ENCODE measurements at places on chromosomes 2 and 18.

DNA sequence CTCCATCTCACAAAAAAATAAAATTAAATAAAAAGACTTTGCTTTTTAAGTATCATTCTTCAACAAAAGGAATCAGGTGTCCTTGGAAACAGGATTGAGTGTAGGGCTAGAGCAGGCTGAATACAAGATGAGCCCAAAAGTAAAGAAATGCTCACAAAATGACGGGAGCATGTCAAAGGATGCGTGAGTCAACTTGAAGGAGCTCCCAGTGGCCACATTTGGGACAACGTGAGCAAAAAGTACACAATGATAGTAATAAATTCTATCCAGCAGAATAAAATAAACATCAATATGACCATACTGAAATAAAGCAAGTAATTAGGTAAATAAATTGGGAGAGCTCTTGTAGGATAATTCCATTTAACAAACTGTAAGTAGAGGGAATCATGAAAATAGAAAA is 220.7 kb downstream of the PHLPP1 start:
- DNase-seq: no peak

DNA sequence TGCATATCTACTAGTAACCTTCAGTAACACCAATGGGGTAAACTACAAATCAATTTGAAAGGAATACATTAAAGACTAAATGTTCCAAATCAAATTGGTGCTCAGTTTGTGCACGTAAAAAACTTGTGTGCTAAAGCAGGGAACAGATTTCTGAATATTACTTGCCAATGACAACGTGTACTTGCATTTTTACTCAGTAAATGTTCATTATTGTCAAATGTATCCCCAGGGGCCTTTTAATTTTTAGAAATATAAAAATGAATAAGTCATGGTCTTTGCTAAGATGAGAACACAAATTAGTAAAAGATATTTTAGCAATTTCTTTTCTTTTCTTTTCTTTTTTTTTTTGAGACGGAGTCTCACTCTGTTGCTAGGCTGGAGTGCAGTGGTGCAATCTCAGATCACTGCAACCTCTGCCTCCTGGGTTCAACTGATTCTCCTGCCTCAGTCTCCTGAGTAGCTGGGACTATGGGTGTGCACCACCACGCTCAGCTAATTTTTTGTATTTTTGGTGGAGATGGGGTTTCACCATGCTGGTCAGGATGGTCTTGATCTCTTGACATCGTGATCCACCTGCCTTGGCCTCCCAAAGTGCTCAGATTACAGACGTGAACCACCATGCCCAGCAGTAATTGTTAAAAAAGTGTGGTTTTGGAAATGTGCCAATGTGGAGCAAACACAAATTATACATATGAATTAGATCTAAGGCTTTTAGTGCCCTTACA is 52.6 kb downstream of the PMAIP1 start:
- no peak for DNase-seq

DNA sequence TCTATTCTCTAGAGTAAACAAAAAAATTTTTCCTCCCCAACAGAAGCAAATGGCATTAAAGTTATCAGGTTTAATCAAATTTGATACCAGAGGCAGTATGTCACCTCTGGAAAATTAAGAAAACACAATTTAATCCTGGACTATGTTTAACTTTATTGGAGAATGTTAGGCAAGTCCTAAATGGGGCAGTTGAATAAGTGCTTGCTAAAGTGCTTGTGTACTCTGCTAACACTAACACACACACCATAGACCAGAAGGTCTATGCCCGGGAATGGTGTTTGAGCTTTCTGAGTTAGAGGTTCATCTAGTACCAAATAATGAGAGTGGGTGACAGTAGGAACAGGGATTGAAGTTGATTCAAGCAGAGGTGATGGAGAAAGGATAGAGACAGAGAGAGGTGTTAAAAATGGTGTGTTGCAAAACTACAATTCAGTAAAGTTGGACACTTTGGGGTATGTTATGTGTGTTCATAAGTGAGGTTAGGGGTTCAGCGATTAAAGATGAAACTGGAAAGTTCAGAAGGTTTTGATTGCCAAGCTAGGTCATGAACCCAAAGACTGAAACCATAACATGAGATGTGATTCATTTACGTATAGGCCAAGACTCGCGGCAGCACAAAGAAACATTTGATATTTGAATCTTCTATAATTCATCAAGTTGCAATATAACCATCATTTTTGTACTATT is 40.5 kb upstream of the PEX13 start:
- no peak for DNase-seq

DNA sequence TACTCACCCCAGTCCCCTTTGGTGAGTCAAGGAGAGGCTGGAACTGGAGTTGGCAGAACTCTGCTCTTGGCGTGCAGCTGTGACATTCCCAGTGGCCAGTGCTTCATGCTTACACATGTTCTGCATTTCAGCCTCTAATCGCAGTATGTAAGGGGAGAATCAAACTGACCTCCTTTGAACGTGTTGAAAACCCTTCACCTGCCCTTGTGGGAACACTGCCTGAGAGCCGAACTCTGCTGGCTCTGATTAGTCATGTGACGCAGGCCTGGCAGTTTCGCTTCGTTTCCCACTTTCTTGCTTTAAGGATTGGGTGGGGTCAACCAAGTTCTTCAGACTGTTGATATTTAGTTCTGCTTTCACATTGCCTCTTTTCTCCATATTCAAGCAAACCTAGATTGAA is 173.8 kb upstream of the BCL2L11 start:
- peak; percentile 17 for DNase-seq

GRCh38 chr2:75559680-75560021 is 1.1 kb downstream of the EVA1A start:
- no peak for DNase-seq

- DNase-seq: no peak
These were observed 15.3 kb upstream of the ID2 start for GRCh38 chr2:8666581-8666980.

DNA sequence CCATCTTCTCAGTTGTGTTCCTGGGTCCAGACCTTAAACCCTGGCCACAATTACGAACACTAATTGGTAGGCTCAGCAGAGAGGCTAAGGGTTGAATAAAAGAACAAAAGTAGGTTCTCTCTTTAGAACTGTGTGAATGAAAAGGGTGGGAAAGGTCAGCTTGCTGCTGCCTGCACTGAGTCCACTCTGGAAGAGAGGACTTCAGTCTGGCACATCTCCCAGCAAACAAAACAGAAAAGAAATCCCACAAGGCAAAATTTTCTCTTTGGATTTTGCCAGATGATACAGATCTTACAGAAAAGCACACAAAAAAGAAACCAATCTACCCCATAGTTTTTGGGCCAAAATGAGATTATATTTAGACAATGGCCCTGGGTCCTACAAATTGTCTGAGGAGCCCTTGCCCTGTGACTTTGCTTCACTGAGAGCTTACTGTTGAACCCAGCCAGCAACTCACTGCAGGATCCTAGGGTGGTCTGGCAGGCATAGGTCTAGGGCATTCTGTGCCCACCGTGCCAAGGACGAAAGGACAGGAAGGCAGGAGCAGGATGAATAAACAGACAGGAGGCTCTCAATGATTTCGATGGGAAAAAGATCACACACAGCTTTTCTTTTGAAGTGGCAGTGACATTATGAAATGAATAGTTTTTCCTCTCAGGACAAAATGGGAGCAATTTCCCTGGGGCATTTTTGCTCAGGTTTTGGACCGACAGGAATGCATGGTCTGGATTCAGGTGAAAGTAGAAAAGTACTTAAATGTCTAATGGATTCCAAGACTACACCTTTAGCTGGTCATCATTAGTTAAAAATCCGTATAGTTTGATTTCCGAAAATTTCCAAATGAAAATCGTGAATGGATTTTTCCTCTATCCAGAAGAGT is 68.4 kb upstream of the STAM2 start:
- no peak for DNase-seq

- peak; percentile 10 for DNase-seq
These were observed 738 bp downstream of the CHST9 start for GRCh38 chr18:27184115-27185024.

Data from heart right ventricle (tissue), 16 donors.